ENCODE measurements at places on chromosomes 1 and 21. TPM values are rescaled to one million over a fixed set of nuclear protein-coding genes. Genes with fewer than 3 reads are reported as not detected.

The KRTAP19-3 gene
- not detected for total RNA-seq

The RGL1 gene
- 3.0 TPM for total RNA-seq

The FBXO2 gene
- 5.9 TPM for total RNA-seq

The NEGR1 gene
- 0.16 TPM for total RNA-seq

The KIF21B gene
- 0.52 TPM for total RNA-seq

The ZZZ3 gene
- total RNA-seq: 24.9 TPM

The ADORA1 gene
- 0.28 TPM for total RNA-seq
